Activated T-cell treated with anti-CD3 and anti-CD28 coated beads, Interleukin-2, amount 50 U/mL, for 72 hours (primary cell): ENCODE measurements at places on chromosomes 6 and 20. TPM values are rescaled to one million over a fixed set of nuclear protein-coding genes. Genes with fewer than 3 reads are reported as not detected.

FOXC1 gene
- total RNA-seq = 0.30 TPM

- no peaks in the 10 kb centered on the region for H3K27me3 ChIP-seq
- no peaks in the 10 kb centered on the region for H3K4me1 ChIP-seq
- peak; percentile 10 for DNase-seq
- no peak overlapping the region for H3K4me3 ChIP-seq
- H3K27ac ChIP-seq = no peak overlapping the region
Measured at GRCh38 chr20:47181056-47181862, 175.2 kb downstream of the ZMYND8 start.

KIAA0408 gene
- 6.6 TPM for total RNA-seq

HRH3 gene
- total RNA-seq = not detected

- DNase-seq = no peak
- H3K4me3 ChIP-seq = no peak overlapping the region
- peaks cover 27% of the 10 kb centered on the region for H3K4me1 ChIP-seq
Measured at GRCh38 chr6:12291839-12292604, 1.9 kb downstream of the EDN1 start.

- H3K36me3 ChIP-seq = peaks cover 7% of the 10 kb centered on the region
- H3K27me3 ChIP-seq = peaks cover 55% of the 10 kb centered on the region
- no peak for DNase-seq
- H3K4me3 ChIP-seq = no peak overlapping the region
Measured at GRCh38 chr6:101403216-101403945, 9.9 kb downstream of the GRIK2 start.

GZF1 gene
- total RNA-seq = 5.9 TPM

DNA sequence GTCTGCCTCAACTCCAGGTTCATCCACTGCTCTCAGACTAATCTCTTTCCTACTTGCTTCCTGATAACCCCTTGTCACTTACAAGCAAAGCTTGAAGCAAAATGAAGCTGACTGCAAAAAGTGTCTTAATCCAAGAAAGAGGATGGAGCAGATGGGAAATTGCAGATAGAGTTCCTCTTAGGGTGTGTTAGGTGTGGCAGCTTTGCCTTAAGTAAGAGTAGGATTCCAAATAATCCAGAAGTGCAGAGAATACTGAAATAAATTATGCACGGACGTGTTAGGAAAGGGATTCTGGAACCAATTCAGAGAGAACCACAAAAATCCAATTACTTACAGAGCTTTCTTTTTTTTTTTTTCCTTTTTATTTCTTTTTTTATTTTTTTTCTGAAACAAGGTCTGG is 6.1 kb upstream of the RPL7L1 start:
- DNase-seq = no peak
- no peaks in the 10 kb centered on the region for H3K36me3 ChIP-seq
- H3K4me3 ChIP-seq = no peak overlapping the region
- H3K4me1 ChIP-seq = no peaks in the 10 kb centered on the region
- no peaks in the 10 kb centered on the region for H3K27me3 ChIP-seq
- no peak overlapping the region for H3K27ac ChIP-seq

- no peak overlapping the region for H3K27ac ChIP-seq
- H3K4me3 ChIP-seq = no peak overlapping the region
- DNase-seq = no peak
- H3K4me1 ChIP-seq = peaks cover 8% of the 10 kb centered on the region
- H3K36me3 ChIP-seq = no peaks in the 10 kb centered on the region
Measured at GRCh38 chr6:75220357-75220756, 14.5 kb upstream of the COL12A1 start.

PSORS1C2 gene
- total RNA-seq = not detected

DNA sequence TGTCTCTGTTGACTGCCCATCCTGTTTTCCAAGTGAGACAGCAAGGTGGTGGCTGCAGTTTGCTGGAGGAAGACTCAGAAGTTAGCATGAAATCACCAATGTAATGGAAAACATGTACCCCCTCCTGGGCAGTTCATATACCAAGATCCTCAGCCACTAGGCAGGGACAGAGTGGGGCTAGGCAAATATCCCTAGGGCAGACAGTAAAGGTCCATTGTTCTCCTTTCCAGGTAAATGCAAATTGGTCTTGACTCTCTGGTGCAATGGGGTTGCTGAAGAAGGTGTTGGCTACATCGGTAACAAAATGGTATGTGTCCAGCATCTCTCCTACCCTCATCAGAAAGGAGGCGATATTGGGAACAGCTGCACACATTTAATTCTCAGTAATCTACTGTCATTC is 233.6 kb upstream of the SOX4 start:
- no peak overlapping the region for H3K27ac ChIP-seq
- H3K27me3 ChIP-seq = no peaks in the 10 kb centered on the region
- H3K36me3 ChIP-seq = no peaks in the 10 kb centered on the region
- no peak overlapping the region for H3K4me3 ChIP-seq
- DNase-seq = no peak
- H3K4me1 ChIP-seq = no peaks in the 10 kb centered on the region

UNC5CL gene
- 5.5 TPM for total RNA-seq

EDN1 gene
- total RNA-seq = 0.28 TPM

STK4 gene
- 162 TPM for total RNA-seq

- no peaks in the 10 kb centered on the region for H3K36me3 ChIP-seq
- DNase-seq = no peak
- H3K27ac ChIP-seq = no peak overlapping the region
- no peaks in the 10 kb centered on the region for H3K4me1 ChIP-seq
- no peaks in the 10 kb centered on the region for H3K27me3 ChIP-seq
- no peak overlapping the region for H3K4me3 ChIP-seq
Measured at GRCh38 chr6:169288591-169288990, 34.9 kb upstream of the THBS2 start.

DNA sequence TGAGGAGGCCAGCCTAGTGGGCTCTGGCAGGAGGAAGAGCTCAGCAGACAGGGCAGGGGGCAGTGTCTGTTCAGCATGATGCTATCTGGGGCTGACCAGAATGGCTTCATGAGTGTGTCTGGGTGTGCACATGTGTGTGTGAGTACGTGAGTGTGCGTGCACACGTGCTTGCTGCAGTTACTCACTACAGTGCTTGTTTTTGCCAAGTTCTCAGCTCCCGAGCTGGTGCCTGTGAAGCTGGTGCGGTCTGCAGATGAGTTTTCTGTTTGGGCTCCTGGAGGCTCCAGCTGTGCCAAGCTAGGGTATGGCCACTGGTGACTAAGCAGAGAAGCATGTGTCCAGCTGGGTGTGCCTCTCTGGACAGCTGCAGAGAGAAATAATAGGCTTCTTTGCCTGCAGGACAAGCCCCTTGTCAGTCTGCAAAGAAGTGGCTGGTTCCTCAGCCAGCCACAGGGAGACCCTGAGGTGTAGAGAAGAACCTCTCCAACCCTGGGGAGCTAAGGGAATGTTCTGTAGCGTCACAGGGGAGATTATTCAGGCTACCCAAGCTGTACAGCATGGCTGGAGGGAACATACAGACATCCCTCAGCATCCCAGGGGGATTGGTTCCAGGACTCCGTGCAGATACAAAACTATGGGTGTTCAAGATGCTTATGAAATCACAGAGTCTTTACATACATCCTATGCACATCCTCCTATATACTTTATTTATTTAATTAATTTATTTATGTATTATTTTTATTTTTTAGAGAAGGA is 40.2 kb upstream of the FAM50B start:
- H3K4me3 ChIP-seq = no peak overlapping the region
- no peaks in the 10 kb centered on the region for H3K4me1 ChIP-seq
- no peak for DNase-seq
- no peaks in the 10 kb centered on the region for H3K36me3 ChIP-seq
- H3K27me3 ChIP-seq = peaks cover 8% of the 10 kb centered on the region

DNA sequence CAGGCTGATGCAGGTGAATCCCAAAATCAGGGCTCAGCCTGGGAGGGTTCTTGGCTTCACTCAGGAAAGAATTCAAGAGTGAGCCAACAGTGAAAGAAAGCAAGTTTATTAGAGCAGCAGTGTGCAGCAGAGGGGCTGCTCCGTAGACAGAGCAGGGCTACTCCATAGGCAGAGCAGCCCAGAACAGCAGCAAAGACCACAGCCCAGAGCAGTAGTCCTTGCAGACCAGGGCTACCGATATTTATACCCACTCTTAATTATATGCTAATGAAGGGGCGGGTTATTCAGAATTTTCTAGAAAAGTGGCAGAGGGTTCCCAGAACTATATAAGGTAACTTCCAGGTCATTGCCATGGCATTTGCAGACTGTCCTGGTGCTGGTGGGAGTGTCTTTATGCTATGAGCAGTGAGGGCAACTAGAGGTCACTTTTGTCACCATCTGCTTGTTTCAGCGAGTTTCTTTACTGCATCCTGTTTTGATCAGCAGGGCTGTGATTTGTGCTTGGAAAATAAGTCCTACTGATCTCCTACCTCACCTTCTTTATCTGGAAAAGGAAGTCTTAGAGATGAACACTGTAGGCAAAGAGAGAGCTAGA is 39.8 kb upstream of the PTPN1 start:
- no peak overlapping the region for H3K27ac ChIP-seq
- no peak for DNase-seq
- H3K36me3 ChIP-seq = no peaks in the 10 kb centered on the region
- peaks cover 40% of the 10 kb centered on the region for H3K4me1 ChIP-seq
- peaks cover 6% of the 10 kb centered on the region for H3K27me3 ChIP-seq
- H3K4me3 ChIP-seq = no peak overlapping the region

SCGN gene
- not detected for total RNA-seq

ALDH8A1 gene
- total RNA-seq = 1.8 TPM

NKX2-2 gene
- not detected for total RNA-seq

SMPDL3A gene
- total RNA-seq = 0.34 TPM

GRCh38 chr20:973785-974194 is 28.3 kb downstream of the RSPO4 start:
- H3K36me3 ChIP-seq = no peaks in the 10 kb centered on the region
- no peak overlapping the region for H3K27ac ChIP-seq
- peaks cover 3% of the 10 kb centered on the region for H3K27me3 ChIP-seq
- peak; percentile 55 for DNase-seq
- H3K4me3 ChIP-seq = no peak overlapping the region

- no peak overlapping the region for H3K4me3 ChIP-seq
- no peaks in the 10 kb centered on the region for H3K36me3 ChIP-seq
- H3K27ac ChIP-seq = no peak overlapping the region
- DNase-seq = no peak
- no peaks in the 10 kb centered on the region for H3K4me1 ChIP-seq
- no peaks in the 10 kb centered on the region for H3K27me3 ChIP-seq
Measured at GRCh38 chr6:126664271-126664670, 324.4 kb downstream of the CENPW start.

DNA sequence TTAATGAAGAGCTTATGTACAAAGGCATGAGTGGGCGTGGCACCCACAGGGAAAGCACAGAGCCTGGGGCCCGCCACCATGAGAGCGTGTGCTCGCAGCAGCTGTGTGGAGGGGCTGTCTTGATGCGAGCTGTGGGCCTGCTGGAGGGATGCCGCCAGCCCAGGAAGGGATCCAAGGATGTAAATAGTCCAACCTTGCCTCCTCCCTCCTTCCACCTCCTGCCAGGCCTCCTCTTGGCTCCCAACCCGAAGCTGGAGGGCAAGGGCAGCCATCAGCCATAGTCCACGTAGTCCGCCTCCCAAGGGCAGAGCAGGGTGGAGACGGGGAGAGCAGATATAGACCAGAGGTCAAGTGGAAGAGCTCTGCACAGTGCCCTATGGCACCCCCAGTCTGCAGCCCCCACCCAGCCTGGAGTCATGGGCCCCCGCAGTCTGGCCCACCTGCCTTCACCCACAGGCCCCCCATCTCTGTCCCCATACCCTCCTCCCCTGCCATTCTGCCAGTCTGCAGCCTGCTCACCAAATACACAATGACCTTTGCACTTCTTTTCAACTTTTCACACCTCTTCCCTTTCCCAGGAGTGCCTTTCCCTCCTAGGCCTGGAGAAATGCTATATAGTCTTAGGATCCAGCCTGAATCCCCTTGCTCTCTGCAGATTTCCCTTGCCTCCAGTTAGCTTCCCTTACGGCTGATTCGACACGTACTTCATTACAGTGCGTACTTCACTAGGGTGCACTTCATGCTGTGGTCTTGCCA is 77.1 kb downstream of the SHLD1 start:
- H3K4me1 ChIP-seq = peaks cover 44% of the 10 kb centered on the region
- no peaks in the 10 kb centered on the region for H3K36me3 ChIP-seq
- no peak for DNase-seq
- no peak overlapping the region for H3K27ac ChIP-seq

DNA sequence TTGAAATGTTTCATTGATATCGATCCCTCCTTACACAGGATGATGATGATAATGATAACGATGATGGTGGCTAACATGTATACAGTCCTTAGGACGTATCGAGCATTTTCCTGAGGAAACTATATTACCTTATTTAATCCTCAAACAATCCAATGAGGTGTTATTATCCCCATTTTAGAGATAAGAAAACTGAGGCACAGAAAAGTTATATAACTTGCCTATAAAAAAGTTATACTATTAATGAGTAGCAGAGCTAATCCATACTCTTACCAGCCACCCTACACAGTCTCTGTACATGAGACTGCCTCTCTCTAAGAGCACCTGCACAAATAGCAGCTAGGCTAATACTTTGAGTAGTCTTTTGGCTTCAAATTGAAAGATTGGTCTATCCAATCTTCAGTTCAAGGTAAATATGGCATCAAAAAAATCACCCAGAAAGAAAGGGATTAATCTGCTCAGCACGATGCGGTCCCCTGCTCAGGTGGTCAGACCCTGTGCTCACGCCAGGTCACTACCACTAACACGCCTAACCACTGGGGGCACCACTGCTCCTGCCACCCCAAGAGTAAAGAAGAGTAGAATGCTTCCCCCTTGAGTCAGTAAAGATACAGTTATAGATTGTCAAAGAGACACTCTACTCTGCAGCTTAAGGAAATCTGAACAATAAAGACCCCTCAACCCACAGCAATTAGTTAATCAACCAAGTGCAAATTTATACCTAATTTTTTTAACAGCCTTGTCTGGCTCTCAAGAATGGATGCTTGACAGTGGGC is 15.0 kb downstream of the GABBR1 start:
- no peaks in the 10 kb centered on the region for H3K27me3 ChIP-seq
- H3K36me3 ChIP-seq = peaks cover 3% of the 10 kb centered on the region
- H3K4me3 ChIP-seq = no peak overlapping the region
- no peaks in the 10 kb centered on the region for H3K4me1 ChIP-seq
- no peak overlapping the region for H3K27ac ChIP-seq
- no peak for DNase-seq

DNA sequence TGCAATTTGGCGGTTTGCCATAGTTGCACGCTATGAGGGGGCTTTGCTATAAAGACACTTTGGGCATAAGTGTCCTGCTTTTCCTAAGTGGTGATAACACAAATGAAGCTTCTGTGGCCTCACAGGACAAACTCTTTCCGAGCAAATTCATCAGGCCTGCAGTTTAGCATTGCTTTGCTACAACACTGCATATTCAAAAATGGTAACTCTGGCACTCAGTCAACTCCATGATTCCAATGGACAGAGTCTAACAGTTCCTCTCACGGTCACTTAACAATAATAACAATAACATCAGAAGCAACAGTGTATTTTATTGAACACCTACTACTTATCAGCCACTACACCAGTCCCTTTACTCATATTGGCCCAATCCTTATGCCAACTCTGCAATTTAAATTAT is 222.5 kb downstream of the FRK start:
- H3K36me3 ChIP-seq = no peaks in the 10 kb centered on the region
- no peaks in the 10 kb centered on the region for H3K4me1 ChIP-seq
- no peak overlapping the region for H3K27ac ChIP-seq
- no peaks in the 10 kb centered on the region for H3K27me3 ChIP-seq

GRCh38 chr6:29627755-29628418 is 5.1 kb downstream of the GABBR1 start:
- H3K36me3 ChIP-seq = peaks cover 3% of the 10 kb centered on the region
- peaks cover 40% of the 10 kb centered on the region for H3K4me1 ChIP-seq
- peak overlapping the region; percentile 54 for H3K27ac ChIP-seq
- peaks cover 23% of the 10 kb centered on the region for H3K27me3 ChIP-seq
- H3K4me3 ChIP-seq = peak overlapping the region; percentile 89
